ENCODE measurements at places on chromosomes 5 and 9.

- DNase-seq = no peak
Observed at GRCh38 chr5:415928-416635, 26.9 kb upstream of the EXOC3 start.

- no peak for DNase-seq
Observed at GRCh38 chr5:69206528-69207190, 17.3 kb downstream of the CENPH start.

- DNase-seq = no peak
Observed at GRCh38 chr5:55066277-55066676, 36.2 kb upstream of the GZMA start.

DNA sequence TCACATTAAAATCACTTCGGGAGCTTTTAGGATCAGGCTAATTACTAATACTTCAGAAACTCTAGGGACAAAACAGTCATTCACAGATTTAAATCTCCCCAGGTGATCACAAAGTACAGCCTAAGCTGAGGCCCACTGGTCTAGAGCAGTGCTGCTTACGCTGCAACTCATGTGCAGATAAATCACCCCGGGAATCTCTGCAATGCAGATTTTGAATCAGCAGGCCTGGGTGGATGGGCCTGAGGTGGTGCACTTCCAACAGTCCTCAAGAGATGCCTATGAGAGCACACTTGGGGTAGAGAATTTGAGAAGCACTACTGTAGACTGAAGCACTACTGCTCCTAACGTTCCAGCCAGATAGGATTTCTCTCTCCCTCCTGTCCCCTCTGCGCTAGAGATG, 28.4 kb downstream of the CSF1R start:
- DNase-seq = no peak

DNA sequence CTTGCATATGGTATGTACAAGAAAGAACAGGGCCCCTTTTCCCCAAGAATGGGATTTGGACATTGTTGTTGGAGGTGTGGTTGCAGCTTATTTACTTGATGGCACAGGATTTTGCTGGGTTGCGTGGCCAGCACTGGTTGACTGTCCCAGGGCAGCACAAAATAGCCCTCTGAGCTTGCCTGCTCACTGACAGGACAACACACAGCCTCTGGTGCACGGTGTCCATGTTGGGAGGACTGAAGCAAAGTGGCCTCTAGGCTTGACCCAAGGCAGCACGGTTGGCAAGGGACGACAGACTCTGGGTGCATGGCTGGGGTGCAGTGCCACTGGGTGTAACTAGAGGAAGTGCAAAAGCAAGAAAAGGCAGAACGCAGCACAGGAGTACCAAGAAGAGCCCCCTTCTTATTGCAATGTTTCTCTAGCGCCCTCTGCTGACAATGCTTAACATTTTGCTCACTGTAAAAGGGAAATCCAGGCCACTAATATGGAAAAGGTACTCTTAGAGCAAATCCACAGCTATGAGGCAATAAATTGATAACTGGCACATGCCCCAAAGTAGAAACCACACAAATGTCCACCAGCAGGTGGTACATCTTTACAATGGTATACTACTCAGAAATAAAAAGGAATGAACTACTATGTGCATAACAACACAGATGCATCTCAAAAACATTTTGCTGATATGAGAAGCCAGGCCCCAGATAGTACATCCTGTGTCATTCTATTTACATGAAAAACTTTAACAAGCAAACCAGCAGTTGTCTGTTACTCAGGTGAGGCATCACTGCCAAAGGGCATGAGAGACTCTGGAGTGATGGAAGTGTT, 47.4 kb upstream of the BARX1 start:
- no peak for DNase-seq

DNA sequence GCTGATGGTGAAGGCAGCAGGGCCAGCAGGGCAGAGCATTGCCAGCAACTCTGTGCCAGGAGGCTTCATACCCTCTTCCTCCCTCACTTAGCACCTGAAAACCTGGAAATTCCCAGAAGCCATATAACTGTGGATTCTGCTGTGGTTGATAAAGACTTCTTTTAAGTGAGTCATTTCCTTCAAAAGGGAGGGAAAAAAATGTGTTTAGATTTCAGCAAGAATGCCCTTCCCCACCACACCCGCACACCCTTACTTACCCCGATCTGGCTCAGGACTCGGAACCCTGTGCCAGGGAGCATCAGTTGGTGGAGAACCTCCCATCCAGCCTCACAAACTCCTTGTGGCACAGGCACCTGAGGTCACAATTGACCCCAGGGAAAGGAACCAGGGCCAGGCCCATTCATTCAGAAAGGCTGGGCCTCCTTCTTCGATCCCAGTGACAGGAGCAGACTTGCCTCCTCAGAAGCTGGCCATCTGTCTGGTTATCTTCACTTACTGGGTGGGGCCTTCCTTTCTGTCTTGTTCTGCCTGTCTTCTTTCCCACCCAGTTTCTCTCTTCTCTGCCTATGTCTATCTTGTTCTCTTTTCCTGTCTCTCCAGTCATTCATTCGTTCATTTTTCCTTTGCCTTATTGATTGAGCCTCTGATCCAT, 62.6 kb downstream of the PLAC8L1 start:
- no peak for DNase-seq

DNA sequence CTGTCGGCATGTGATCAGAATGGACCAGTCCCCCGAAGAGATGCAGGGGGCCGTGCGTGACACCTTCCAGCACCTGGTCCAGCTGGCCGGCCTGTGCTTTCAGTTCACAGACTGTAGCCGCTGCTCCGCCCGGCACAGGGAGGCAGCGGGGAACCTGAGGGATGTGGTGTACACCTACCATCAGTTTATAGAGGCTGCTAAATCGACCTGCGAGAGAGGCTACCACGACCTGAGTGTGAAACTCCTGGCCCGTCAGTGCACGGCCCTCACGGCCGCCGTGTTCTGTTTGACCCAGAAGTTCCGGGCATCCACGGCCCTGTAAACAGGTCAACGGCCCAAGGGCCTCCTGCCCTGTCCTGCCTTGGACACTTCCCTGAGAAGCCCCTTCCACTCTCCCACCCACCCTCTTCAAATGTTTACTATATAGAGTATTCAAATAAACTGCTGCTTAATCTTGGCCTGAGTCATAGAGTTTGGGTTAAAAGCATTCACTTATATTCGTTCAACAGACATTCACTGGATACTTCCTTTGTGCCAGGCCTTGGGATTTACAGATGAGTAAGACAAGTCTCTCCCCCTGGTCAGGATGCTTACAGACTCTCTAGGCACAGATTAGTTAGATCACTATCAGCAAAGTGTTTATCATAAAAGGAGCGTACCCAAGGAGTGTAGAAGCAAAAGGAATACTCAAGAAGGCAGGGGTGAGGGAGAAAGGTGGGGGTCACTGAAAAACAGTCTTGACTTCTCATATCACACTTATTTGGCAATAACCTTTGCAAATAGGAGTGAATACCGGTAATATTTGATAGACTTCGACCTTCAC, 6.9 kb upstream of the TRMT10B start:
- no peak for DNase-seq

GRCh38 chr5:14724633-14725032, 60.1 kb downstream of the OTULIN start:
- DNase-seq = no peak

DNA sequence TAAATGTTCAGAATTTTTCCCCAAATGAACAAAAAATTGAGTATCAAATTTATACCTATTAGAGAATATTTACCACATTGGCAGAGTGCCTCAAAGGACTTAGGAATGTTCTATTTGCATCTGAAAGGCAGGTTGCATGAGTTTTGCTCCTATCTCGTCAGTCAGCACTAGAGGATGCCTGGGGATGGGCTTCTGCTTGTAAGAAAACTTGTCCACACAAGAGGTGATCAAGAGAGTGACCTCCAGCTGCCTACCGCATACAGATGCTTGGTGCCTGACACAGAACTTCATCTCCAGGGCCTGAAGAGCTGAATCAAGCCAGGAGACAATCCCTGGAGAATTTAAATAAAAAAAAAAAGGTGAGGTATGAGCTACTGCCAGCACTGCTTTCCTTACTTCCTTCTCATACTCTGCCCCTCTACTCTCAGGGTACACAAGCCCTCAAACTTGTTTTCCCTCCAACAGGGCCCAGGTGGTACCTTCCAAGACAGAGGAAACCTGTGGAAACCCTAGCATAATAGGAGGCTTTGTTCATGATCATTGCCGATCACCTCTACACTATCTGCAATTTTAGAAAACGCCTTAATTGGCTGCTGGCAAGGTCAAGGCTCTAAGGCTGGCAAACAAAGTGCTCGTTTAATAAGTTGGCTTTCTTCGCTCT, 166.6 kb downstream of the ELAVL2 start:
- DNase-seq = no peak

DNA sequence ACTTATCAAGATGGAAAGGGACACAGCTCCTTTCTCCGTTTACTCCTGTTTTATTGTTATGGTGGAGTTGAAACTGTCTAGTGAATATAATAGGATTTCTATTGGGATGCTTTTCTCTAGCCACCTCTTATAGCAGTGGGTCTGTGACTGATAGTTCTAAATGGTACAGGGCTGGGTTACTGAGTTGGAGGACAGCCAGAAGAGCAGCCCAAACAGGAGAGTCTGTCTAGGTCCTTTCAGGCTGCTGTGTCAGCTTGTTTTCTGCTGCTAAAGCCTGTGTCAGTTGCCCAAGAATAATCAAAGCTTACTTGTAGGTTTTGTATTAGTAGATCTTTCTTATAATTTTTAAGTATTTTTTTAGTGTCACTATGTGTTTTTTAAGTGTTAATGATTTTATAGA, 356.0 kb upstream of the SEMA6A start:
- no peak for DNase-seq

DNA sequence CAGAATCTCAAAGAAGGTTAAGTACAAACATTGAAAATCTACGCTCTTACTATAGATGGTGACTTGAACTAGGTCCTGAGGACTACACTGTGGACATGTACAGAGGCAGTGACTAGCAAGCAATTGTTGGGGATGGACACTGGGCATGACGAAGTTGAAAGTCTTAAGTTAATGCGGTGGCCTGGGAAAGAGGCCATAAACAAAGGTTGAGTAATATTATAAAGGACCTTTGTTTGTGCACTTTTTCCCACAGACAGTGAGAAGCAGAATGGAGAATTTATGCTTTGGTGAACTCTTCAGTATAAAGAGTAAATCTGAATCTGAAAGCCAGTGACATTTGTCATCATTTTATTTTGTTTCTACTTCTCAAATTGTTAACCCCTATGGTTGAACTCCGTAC, 15.3 kb downstream of the ALDH1A1 start:
- DNase-seq = no peak

DNA sequence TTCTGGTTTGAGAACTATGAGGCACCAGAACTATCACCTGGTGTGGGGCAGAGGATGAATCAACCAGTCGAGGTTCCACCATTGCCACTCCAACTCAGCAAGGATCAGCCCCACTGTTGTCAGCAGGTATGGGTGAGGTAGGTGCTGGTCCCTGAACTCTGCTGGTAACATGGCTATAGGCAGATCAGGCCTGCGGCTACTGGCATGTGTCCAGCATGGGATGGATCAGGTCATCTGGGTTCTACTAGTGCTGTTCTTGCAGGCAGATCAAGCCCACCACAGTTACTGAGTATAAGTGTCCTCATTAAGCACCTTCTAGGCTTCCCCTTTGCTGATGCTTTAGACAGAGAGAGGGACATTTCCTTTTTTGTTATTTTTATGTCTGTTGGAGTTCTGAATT, 71.7 kb downstream of the GABRA6 start:
- no peak for DNase-seq

DNA sequence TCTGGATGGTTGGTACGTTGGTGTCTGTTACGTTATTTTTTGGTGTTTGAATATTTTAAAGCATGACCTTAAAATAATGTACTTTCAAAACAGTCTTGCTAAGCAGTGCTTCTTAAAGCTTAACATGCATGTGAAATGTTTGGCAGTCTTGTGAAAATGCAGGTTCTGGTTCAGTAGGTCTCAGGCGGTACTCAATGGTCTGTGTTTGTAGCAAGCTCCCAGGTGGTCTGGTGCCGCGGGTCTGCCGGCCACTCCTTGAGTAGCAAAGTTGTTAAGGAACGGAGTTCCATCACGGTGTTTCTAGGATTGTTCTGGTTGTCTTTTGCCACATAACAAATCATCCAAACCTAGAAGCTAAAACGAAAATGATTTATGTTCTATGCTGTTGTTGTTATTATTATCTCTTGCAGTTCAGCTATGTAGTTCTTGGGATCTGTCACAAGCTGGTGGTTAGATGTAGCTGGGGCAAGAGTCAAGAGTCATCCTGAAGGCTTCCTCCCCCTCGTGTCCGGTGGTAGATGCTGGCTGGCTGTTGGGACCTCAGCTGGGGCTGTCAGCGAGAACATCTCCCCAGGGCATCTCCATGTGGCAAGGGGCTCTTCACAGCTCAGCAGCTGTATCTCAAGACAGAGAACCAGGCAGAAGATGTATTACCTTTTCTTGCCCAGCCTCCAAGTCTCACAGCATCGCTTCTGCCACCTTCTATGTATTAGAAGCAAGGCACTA, 186.8 kb downstream of the PALM2AKAP2 start:
- DNase-seq = no peak

DNA sequence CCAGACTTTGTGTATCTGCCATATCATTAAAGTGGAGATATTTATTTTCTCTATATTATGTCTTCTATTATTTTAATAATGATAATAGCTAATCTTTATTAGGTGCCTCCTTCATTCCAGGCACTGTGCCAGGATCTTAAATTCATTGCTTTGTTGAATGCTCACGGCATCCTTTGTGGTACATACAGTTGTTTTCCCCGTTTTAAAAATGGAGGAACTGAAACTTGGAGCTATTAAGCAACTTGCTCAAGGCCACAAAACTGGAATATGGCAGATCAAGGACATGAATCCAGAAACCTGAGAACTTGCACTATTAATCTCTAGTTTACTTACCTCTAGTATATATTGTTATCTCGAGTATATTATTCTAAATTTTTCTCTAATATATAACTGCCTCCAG, 41.5 kb upstream of the PPP3R2 start:
- DNase-seq = no peak

DNA sequence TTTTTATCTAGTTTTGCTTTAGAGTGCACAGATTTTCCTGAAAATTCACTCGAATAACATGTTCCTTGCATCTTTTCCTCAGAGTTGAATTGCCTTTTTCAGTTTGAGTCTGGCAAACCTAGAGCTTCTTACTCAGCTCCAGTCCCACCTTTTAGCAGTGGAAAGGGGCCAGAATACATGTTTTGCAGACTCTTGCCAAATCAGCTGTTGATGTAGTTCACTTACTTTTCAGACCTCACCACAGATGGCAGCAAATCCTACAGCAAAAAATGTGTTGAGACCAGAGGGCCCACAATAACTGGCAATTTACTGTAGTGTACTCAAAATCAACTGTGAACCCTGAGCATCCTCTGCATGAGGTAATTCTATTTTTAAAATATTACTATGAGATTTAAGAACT, 545.2 kb upstream of the ACO1 start:
- DNase-seq = no peak
